ENCODE measurements at places on chromosomes 12 and 14.

GRCh38 chr12:113857371-113857770 is 108.8 kb downstream of the RBM19 start:
- no peak for DNase-seq

DNA sequence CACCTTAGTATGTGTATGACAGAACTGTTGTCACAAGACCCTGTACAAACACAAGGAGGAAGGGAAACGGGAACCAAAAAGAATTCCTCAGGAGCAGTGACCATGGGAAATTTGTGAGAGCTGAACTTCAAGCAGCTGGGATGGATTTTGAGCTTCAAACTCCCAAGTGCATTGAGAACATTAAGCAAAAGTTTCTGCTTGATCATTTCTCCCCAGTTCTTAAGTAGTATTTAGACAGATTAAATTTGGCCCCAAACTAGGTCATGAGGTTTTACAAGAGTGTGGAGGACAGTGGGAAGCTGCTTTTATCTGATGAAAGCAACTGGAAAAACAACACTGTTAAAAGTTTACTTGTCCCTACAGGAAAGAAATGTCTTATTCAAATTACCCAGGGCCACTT is 206.0 kb upstream of the DCN start:
- DNase-seq = no peak

GRCh38 chr14:67746927-67747326 is 45.2 kb downstream of the RDH12 start:
- no peak for DNase-seq

GRCh38 chr14:75513911-75514672 is 8.2 kb upstream of the BATF start:
- no peak for DNase-seq

DNA sequence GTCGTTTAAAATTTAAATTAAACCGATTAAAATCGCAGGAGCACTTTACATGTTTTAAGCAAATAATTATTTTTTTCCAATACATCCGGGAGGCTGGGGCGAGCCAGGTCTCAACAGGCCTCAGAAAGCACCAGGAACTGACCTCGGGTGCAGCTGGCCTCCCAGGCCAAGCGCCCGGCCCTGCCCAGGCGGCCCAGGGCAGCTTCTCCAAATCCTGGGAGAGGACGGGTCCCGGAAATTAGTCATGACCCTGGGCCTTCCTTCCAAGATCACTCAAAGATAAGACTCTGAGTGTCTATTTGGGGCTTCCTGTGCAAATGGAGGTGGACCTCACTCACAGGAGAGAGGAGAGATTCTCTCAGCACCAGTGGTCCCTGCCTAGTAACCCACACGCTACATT is 177.1 kb downstream of the BCL11B start:
- no peak for DNase-seq

GRCh38 chr12:28629691-28630090 is 439.4 kb downstream of the CCDC91 start:
- DNase-seq = no peak

- peak; percentile 29 for DNase-seq
These were observed 19.3 kb downstream of the BRF1 start for GRCh38 chr14:105281371-105282097.

GRCh38 chr12:5499566-5500330 is 67.8 kb downstream of the NTF3 start:
- peak; percentile 90 for DNase-seq

- DNase-seq = no peak
These were observed 13.8 kb upstream of the DGLUCY start for GRCh38 chr14:91100102-91100501.
